H9 (cell line): ENCODE measurements at places on chromosomes 12 and 14.

- no peak for DNase-seq
Measured at GRCh38 chr14:90608929-90609341, 207.3 kb downstream of the TTC7B start.

GRCh38 chr14:38339696-38340095, 83.8 kb upstream of the CLEC14A start:
- no peak for DNase-seq

DNA sequence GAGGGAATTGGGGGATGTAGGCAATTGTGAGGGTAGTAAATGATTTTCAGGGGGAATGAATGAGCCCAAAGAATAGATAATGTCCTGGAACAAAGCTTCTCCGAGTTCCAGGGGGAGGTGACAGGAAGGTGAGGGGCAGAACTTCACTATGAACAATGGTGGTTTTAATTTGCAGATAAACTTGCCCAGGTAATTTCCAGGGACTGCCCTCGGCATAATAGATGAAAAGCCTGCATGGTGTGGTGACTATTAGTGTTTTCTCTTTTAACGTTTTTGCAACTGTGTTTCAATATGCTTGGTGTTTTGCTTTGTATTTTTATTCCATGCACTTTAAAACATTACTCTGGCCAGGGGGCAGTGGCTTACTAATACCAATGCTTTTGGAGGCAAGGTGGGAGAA, 325.2 kb upstream of the RGS6 start:
- DNase-seq, result no peak

GRCh38 chr12:46388427-46389021, 16.0 kb upstream of the SLC38A2 start:
- DNase-seq, result no peak

DNA sequence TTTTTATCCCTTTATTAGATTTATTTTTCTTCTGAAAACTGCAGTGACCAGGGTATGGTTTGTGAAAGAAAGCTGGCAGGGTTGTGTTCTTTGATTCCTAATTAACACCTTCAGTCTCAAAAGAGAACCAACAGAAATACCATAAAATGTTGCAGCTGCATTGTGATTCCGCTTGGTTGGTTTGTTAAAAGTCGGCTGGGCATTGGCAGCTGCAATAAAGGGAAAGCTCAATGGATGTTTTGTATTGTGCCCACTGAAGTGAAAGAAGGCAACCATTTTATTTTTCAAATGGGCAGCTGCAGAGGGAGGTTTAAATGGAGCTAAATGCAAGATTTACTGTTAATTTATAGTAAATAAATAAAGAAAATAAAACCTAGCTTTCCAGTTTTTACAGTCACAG, 16.7 kb downstream of the LGR5 start:
- DNase-seq, result no peak

DNA sequence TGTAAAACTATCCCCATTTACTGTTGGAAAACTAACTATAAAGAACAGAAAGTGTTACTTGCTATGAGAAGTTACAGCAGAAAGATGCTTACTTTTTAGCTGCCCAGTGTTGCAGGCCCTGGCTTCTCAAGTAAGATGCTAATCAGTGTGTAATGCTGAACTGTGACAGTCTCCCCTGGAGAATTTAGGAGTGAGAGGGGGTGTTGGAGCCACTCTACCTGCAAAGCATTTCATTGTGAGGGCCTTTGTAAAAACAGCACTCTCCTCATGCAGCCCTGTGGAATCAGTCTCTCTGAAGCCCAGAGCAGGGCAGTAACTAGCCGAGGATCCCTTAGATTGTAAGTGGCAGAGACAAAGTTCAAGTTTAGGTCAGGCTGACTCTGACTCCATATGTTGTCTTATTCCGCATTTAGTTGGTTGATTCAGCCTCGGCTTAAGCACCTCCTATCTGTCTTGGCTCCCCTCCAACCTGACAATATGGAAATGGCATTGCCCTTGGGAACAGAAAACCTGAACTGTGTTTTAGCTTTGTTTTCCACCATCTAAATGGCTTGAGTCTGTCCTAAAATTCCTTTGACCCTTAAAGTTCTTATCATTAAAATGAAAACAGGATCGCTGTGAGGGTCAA, 141.3 kb downstream of the PRKCH start:
- DNase-seq, result no peak

- no peak for DNase-seq
Measured at GRCh38 chr14:100605706-100606686, 18.8 kb upstream of the BEGAIN start.

DNA sequence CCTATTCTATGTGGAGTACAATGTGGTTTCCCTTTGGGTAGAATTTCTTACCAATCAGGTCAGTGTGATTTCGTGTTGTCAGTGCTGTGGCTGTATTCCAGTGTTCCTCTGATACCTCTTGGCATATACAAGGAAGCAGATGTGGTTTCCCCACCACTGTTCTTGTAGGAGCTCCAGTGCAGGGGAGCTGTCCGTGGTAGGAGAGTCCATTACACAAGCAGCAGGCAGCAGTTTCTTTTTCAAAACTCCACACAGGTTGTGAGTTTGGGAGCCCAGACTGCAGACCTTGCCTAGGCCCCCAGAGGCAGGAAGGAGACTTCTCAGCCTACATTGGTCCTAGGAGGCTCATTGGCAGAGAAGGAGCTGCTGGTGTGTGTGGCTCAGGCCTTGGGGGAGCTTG, 452.8 kb downstream of the AACS start:
- DNase-seq, result peak; percentile 76

GRCh38 chr14:102505000-102505619, 4.5 kb downstream of the ANKRD9 start:
- DNase-seq, result no peak

DNA sequence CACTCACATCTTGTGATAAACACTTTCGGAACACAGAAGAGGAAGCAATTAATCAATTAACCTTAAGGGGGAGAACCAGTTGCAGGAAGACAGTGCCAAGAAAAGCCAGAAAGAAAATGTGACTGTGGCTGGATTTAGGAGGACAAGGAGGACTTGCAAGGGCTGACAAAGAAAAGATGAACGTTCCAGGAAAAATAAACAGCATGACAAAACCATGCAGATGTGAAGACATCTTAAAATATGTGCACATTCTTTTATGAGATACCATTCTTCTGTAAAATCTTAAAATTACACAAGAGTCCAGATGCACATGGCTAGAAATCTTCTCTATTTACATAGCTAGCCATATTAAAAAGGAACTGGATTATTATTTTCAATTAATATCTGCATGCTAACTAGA, 33.4 kb downstream of the KITLG start:
- no peak for DNase-seq

DNA sequence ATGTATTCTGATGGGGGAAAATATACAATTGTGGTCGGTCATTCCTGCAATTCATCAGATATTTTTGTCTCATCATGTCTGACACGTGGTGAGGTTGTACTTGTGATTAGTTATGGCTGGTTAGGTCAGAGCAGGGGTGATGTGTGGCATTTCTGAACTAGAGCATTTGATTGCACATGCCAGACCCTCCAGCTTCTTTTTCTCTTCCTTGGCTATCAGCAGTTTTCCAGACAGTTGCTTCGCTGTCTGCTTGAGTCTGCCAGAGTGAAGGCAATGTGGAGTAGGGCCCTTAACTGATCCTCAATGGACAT, 25.9 kb downstream of the TMEM117 start:
- no peak for DNase-seq

GRCh38 chr12:113128802-113129663, 6.5 kb downstream of the RASAL1 start:
- DNase-seq, result no peak

GRCh38 chr14:29475641-29476040, 452.0 kb downstream of the PRKD1 start:
- DNase-seq, result no peak

GRCh38 chr12:58871556-58871955, 48.7 kb downstream of the LRIG3 start:
- DNase-seq, result no peak

- no peak for DNase-seq
Measured at GRCh38 chr12:119911182-119911581, 34.1 kb upstream of the CIT start.
